Activated CD8-positive, alpha-beta memory T cell treated with anti-CD3 and anti-CD28 coated beads, Interleukin-2, amount 50 U/mL, for 4 hours (primary cell): ENCODE measurements at places on chromosomes 1 and 21.

DNA sequence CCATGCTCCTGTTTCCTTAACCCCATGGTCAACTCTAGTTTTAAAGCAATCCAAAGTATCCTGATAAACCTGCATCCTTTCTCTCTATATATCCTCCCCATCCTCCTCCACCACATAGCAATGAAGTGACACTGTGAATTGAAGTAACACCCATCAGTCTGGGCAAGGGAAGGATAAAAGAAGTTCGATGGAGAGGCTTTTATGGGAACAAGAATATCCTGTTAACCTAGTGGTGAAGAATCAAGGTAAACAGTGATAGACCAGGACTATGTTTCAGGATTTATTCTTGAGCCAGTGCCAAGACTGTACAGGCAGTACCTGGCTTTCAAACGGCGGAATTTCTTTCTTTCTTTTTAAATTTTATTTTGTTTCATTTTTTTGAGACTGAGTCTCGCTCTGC, 17.6 kb downstream of the RABIF start:
- no peak for DNase-seq

GRCh38 chr1:62823556-62823955, 39.6 kb downstream of the ATG4C start:
- no peak for DNase-seq

GRCh38 chr1:200415789-200416593, 6.2 kb upstream of the ZNF281 start:
- no peak for DNase-seq

DNA sequence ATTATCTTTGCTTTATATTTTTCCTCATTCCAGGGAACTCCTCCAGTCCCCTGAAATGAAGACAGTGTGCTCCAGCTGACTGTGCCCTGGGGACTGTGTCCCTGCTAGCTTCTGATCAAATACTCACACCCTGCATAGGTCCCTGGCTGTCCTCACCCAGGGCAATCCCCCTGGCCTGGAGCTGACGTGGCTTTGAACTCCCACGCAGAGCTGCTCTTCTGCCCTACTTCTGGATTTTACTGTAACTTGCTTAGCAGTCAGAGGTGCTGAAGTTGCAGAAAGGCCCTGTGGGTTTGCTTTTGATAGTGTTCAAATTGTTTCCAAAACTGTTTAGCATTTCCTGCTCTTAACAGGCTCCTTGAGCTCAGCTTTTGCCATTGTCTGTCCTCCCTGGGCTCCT, 186.5 kb downstream of the FASLG start:
- peak; percentile 62 for DNase-seq

DNA sequence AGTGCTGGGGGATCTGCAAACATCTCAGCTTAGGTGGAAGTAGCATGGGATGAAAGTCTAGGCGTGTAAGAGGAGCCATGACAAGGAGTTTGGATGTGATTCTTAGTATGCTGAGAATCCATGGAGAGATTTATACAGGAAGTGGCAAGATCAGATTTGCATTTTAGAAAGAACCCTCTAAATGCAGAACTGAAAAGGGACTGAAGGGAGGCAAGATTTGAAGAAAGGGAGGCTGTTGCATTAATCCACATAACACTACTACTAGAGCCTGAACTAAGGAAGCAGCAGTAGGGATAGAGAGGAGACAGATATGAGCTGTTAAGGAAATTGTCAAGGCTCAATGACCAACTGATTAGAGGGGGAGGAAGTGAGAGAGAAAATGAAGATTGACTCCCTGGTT, 9.8 kb downstream of the C1orf74 start:
- DNase-seq: no peak

DNA sequence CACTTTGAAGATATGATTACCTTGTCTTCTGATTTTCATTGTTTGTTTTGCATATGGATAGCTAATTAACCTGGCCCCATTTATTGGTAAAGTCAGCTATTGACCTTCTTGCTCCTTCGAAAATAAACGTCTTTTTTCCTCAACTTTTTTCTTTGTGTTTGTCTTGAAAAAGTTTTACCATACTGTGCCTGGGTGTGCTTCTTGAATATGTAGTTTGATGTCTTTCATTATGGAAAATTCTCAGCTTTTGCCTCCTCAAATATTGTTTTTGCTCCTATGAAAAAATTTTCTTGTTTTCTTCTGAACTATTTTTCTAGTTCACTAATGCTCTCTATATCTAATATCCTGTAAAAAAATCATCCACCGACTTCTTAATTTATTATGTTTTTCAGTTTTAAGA, 25.0 kb downstream of the LHX8 start:
- DNase-seq: no peak

- DNase-seq: no peak
Observed at GRCh38 chr1:4760088-4760487, 105.7 kb downstream of the AJAP1 start.

DNA sequence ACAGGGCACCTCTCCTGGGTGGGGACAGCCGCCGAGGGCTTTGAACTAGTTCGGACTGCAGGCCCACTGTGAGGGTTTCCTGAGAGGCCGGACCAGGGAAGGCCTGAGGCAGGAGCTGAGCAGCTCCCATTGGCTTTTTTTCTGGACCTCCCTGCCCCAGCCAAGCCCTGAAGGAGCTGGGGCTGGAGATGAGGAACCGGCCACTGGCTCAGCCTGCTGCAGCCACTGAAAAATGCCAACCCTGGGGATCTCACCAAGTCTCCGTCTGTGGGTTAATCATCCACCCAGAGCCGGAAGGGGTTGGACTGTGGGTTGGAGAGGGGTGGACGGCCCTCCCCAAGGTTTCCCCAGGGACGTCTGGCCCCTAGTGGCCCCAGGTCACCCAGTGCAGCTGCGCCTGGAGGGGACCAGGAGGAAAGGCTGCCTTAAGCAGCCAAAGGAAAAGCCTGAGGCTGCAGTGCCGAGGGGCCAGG, 2.5 kb downstream of the VWA1 start:
- no peak for DNase-seq

- no peak for DNase-seq
Observed at GRCh38 chr1:33342041-33342723, 21.3 kb upstream of the A3GALT2 start.

DNA sequence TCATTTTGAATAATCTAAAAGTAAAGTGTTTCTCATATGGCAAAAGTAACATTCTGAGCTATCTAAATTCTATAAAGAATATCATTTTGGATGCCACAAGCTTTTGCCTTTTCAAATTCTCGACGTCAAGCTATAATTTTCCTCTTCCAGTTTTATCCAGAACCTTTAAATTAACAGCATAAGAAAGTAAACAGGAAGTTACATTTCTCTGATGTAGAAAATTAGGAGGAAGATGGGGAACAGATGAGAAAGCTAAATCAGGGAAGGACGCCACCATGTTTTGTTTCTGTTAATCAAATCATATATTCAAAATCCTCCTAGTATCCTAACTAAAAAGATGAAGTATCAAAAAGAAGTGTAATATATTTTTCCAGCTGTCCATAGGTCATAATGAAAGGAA, 8.8 kb upstream of the CAMSAP2 start:
- DNase-seq: no peak

GRCh38 chr1:9809100-9809510, 14.7 kb downstream of the CLSTN1 start:
- DNase-seq: no peak

- DNase-seq: no peak
Observed at GRCh38 chr1:18292531-18292930, 184.9 kb downstream of the IGSF21 start.

DNA sequence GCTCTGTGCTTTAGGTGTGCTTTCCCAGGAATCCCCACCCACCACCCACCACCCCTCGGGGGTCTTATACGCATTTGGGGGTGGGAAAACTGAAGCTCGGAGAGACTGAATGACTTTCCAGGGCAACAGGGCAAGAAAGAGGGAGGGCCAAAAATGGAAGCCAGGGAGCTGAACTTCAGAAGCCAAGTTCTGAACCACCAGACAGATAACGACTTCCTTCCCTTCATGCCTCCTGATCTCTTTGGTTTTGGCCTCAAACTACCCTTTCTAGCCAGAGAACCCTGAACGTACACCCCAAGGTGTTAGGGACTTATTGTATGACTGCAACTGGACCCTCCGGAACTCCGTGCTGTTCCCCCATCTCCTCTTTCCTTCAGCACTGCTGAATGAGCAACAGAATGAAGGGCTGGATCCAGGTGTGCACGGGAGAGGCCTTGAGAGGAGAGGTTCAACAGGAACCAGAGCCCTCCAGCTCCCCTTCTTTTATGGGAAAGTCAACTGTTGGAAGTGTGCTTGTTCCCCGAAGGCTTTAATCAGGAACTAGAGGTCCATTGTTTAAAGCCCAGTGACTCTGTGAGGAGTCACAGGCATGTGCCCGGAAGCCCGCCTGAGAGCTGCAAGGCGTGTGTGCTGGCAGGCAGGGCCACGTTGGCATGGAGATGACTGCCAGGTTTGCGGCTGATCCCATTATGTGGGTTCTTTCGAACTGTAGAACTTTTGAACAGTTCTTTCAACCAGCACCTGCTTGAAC, 3.1 kb downstream of the BACE2 start:
- DNase-seq: no peak

DNA sequence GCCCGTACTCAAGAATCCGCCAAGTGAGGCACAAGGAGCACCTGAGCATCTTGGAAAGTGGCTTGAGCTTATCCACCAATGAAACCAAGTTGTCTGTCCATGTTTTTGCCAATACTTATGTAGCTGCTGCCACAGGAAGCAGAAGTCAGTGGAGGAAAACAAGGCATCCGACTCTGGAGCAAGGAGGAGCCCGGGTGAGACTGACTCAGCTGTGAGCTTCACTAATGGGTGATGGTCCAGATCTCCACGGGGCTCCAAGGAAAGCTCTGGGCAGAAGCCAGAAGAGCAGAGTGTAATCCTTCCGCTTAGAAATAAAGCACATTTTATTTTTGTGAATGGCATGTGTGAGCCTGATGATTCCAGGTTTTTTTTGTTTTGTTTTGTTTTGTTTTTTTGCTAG, 12.3 kb upstream of the SSR2 start:
- DNase-seq: no peak

DNA sequence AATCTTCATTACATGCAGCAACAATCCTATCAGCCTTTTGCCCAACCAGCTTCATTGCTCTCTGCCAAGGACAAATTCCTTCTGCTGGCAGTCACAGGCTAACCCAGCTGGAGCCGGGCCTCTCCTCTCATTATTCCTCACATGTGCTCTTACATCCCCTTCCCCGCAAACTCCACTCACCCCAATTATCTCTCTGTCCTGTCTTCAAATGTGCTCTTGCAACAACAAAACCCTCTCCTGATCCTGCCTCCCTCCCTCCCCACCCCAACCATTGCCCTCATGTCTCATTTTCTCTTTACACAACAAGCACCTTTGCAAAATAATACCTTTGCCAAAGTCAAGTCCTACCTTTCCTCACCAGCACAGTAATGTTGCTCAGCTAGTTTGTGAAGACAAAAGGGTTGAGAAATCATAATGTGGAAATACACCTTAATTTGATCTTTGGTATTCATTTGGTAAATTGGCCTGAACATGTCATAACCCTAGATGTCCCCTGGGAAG, 36.0 kb upstream of the DHCR24 start:
- no peak for DNase-seq

DNA sequence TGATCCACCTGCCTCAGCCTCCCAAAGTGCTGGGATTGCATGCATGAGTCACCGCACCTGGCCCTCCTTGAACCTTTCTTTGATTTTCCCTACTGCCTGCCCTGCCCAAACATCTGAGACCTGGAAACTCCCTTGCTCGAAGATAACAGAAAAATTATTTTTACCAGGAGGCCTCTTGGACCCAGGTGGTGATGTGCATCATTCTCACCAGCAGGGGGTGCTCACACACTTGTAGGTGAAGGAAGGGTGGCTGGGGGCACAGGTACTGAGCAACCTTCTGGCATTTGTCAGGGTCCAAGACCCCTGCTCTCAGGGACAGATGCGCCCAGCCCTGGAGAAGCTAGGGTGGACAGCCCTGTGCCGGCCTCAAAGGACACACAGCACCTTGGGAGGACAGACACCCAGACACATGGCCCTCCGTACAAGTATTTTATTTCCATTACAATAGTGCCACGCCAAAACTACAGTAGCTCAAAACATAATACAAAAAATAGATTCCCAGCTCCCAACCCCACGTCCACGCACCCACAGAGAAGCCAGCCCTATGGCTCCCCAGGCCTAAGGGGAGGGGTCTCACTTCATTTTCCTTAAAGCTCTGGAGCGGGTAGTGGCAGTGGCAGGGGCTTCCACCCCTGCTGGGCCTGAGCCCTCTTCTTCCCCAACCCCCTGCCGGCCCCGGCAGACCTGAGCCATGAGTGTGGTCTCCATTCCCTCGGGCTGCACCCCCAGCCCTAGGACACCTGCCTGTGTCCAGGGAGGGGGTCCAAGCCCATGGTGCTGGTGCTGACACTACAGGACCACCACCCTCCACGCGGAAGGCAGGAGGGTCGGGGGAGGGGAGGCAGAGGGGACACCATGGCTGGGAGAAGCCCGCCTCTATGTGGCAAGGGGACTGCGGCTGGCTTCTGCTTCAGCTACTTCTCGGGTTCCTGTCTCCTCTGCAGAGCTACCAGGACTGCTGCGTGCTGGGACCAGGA, 40.4 kb upstream of the EIF4G3 start:
- peak; percentile 70 for DNase-seq

GRCh38 chr1:187621951-187622350, 793.2 kb downstream of the PLA2G4A start:
- DNase-seq: no peak

DNA sequence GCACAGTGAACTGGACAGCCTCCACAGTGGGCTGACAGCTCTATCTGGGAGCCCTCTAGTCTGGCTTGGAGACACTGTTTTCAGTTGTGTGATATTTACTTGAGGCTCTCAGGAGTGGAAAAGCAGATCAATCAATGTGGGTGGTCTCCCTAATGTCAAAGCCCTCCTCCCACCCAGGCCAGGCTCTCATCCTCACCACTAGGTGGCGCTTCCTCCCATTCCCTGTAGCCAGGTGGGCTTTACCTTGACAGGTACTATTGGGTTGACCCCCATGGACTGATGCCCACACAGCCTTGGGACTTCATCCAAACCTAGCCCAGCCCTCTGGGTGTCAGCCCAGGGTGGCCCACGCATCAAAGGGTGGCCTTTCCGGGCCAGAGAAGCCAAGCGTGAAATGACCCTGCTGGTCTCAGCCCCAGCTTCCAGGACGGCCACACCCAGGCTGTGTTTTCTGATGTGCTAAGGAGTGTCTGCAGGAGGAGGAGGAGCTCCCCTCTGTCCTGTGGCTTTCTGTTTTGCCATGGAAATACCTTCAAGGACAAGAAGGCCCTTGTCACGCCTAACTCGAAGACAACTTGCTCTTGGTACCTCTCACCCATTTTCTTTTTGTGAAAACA, 54.0 kb downstream of the CLIC6 start:
- DNase-seq: peak; percentile 35

DNA sequence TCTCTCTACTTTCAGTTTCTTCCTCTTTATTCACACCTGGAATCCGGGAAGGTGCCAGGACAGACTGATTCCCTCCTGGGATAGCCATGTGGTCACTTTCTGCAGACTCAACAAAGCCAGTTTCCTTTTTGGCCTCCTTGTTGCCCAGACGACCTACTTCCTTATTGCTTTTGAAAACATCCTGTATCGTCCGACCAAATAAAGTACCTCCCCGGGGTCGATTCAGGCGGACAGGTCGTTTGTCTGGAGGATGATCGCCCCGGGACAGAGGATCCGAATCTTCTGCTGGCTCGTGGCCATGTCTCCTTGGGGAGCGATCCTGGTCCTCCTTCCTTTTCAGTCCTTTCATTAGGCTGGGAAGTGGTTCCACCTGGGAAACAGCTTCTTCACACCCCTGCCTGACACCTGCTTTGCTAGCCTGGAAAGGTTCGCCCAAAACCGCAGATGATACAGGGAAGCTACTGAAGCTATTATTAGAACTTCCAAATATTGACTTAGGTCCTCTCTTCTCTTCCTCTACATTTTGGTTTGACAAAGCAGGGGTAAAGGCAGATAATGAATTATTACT, 1.2 kb downstream of the MCM3AP start:
- DNase-seq: no peak
